ENCODE measurements at places on chromosomes 5 and 9.

DNA sequence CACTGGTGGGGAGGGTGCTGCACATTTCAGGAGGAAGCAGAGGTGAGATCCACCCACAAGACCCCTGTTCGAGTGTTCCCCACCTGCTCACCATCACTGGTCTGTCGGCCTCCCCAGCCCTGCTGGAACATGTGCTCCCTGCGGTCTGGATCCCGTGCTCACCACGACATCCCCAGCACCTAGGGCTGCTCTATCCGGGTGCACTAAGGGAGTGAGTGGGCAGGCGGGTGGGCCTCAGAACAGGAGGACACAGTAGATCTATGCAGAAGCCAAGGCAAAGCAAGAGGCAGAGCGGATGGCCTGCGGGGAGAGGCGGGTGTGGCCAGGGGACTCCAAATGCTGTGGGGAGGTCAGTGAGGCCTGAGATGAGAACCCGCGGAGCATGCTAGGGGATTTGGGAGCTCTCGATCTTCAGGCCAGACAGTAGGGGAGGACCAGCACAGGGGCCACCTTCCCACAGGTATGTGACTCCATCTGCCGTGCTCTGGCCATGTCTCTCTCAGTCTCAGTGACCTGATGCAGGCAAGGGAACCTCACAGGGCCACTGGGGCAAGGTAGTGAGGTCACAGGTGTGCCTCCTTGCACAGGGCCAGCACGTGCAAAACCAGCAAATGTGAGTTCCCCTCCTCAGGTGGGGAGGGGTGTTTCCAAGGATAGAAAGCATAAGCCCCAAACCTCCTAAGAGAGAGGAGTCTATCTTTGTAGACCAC, 134.2 kb downstream of the ZNF354C start:
- DNase-seq = peak; percentile 35

GRCh38 chr5:87081511-87082372, 185.9 kb upstream of the RASA1 start:
- DNase-seq = no peak

- no peak for DNase-seq
Observed at GRCh38 chr9:23941051-23941450, 115.0 kb upstream of the ELAVL2 start.

GRCh38 chr9:17222932-17223331, 88.1 kb downstream of the CNTLN start:
- DNase-seq = no peak

DNA sequence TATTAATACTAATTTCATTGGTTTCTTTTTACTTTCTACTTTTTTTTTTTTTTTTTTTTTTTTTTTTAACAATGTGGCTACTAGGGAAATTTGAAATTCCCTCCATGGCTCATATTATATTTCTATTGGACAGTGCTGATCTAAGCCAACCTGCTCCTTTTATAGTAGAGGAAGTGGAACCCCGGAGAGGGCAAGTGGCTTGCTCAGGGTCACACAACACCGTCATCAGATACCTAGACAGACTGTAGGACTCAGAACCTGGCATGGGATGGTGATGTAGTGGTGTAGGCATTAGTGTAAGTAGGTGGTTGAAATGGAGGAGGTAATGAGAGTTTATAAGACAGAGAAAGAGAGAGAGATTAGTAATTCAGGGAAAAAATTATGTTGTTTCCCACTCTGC, 10.8 kb downstream of the ZNF618 start:
- no peak for DNase-seq

DNA sequence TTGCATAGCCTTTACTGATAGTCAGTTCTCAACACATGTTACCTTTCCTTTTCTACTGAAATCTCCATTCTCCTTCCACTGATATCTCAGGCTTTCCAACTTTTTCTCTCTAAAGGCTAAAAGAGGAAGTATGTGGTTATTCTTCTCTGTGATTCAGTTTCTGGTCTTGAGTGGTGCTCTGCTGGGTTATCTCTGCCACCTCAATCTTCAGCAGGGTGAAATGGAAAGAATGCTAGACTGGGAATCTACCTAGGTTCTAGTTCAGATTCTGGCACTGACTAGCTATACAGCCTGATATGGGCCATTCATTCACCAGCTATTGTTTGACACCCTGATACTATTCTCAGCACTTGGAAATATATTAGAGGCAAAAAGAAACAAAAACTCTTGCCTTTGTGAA, 124.9 kb upstream of the GRIA1 start:
- no peak for DNase-seq

GRCh38 chr9:124741662-124742061, 29.4 kb downstream of the NR6A1 start:
- DNase-seq = no peak

DNA sequence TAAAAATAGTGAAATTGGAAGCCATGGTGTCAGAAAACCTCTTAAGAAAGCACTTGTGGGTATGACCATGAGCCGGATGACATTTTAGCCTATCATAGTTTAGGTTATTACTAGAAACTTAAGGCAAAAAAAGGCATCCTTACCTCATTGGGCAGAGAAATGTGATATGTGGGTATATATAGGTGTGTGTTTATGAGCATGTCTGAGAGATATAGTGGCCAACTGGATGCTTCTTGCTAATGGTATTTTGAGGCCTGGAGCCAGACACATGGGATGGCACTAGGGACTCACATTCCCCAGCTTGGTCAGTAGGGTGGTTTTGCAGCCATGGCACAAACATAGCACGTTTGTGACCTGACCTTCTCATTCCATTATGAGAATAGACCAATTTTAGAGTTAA, 295.6 kb upstream of the MEF2C start:
- DNase-seq = no peak

- DNase-seq = peak; percentile 46
Observed at GRCh38 chr9:85610074-85610860, 131.5 kb downstream of the AGTPBP1 start.

DNA sequence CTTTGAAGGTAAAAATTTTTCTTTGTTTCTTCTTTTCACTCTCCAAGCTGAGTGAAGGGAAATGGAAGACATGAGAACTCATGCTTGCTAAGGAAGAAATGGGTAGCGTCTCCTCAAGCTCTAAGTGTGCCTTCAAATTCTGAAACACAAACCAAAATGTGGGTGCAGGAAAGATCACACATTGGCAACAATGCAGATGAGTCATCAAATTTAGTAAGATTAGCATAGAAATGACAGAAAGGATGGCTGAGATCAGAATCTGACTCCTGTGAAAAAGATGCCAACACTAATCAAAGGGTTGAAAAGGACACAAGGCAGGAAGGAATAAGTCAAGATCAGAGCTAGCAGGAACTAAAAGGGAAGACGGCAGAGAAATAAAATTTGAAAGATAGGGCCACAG, 61.1 kb upstream of the ZNF462 start:
- no peak for DNase-seq

- DNase-seq = no peak
Observed at GRCh38 chr5:34609951-34610441, 46.1 kb upstream of the RAI14 start.

GRCh38 chr5:68060382-68060781, 155.2 kb upstream of the PIK3R1 start:
- no peak for DNase-seq

DNA sequence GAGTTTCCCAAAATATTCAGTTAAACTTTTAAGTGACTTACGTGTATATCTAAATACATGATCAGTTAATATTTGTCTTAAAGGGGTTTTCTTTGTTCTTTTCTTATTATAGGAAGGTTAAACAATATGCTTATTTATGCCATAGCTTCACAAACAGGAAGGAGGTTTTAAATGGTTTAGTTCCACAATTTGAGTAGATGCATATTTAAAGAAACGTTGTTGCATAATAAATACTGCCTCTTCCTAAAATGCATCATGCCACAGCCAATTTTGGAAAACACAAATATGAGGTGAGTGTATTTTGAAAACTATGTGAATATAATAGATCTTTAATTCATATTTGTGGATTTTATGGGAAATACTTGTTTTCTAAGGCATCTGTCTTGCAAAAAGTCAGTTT, 2.5 kb upstream of the ADRB2 start:
- DNase-seq = no peak

DNA sequence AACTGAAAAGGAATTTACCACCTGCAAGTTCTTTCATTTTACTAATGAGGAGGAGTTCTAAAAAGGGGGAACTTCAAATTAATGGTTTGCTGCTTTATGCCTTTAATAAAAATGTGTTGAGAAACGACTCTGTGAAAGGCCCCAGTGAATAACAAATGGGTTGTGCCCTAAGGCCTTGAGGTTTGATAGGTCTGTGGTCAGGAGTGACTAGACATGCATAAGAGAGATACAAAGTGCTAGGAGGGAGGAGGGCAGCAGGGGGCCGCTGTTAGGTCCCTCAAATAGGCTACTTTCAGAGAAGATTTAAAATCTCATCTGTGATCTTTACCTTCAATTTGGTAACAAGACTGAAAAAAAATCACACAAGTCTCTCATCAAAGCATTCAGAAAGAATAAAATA, 58.3 kb downstream of the FAM81B start:
- no peak for DNase-seq

GRCh38 chr9:15353892-15354291, 46.9 kb upstream of the TTC39B start:
- DNase-seq = no peak

GRCh38 chr5:122101636-122102285, 23.7 kb upstream of the LOX start:
- no peak for DNase-seq

GRCh38 chr5:113755516-113755915, 242.0 kb downstream of the YTHDC2 start:
- no peak for DNase-seq

GRCh38 chr5:112863549-112863948, 2.5 kb downstream of the SRP19 start:
- DNase-seq = no peak

DNA sequence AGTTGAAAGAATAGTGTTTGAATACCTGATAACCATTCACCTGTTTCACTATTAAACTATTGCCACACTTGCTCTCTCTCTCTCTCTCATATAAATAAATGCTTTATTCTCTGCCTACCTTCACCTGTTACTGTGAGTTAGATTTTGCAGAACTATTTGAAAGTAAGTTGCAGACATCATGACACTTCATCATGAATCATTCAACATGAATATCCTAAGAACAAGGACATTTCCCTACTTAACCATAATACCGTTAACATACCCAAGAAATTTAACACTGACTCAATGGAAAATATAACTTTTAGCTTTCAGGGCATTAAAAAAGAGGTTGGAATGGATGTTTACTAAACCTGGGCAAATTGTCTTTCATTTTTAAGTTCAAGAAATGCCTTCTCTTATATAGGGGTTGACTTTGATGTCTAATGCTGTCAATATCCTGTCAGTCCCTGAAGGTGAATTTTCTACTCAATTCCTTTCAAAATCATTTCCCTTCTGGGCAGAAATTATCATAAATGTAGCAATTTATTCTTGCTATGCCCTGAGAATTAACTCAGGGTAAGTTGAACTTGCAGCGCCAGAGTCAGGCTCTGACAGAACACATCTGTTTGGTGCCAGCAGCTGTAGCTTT, 582.6 kb upstream of the TLE4 start:
- DNase-seq = no peak

GRCh38 chr5:145585443-145586148, 249.5 kb downstream of the PRELID2 start:
- DNase-seq = no peak

GRCh38 chr5:41368158-41368557, 142.2 kb downstream of the PLCXD3 start:
- DNase-seq = no peak

GRCh38 chr9:135348076-135348787, 131.3 kb upstream of the PPP1R26 start:
- no peak for DNase-seq

DNA sequence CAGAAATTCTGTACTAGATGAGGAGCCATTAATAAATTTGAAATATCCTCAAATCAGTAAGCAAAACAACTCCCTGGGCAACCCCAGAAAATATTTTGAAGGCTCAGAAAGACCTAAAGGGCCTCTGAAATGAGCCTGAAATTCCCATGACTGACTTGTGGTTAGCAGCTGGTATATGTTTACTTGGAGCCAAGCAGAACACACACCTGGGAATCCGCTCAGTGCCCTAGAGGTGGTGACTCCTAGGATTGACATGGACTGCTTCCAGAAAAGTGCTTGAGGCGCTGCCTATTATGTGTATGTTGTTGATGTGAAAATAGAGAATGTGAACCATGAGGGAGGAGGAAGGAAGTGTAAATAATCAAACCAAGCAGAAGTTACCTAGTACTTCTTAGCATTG, 14.7 kb downstream of the RFK start:
- DNase-seq = no peak

DNA sequence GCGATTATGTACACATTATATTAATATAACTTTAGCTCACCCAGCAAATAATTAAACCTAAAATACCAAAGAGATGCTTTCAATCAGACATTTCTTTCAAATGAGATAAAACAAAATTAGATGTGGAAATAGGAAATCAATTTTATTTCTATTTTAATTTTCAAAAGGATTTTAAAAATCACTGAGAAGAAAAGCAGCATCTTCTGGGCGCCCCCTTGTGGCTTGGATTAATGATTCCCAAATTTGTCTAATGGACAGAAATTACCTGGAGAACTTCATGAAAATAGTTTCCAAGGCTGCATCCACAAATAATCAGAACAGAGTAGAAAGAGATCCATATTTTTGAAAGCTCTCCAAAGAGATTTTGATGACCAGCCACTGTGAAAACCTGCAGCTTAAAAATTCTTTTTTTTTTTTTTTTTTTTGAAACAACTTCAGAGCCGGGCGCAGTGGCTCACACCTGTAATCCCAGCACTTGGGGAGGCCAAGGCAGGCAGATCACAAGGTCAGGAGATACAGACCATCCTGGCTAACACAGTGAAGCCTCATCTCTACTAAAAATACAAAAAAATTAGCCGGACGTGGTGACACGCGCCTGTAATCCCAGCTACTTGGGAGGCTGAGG, 50.9 kb upstream of the CEMIP2 start:
- DNase-seq = no peak

GRCh38 chr9:5922192-5922591, 31.5 kb downstream of the MLANA start:
- DNase-seq = no peak

DNA sequence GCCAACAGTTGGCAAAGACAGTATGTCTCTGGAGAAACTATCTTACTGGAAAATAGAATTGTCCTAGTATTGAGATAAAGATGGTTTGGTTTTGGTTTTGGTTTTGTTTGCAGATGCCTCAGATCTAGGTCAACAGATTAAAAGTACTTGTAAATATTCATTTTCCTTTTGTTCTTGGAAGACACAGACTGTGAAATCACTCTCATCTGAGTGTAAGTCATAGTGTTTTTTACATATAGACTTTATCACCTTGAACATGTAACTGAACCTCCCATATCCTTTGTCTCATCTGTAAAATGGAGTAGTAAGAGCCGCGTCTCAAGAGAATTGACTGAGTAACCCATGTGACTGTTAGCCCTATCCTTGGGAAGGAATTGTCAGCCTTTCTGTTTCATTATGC, 34.3 kb downstream of the MAP3K1 start:
- no peak for DNase-seq

GRCh38 chr9:122841501-122841900, 13.1 kb upstream of the PDCL start:
- no peak for DNase-seq

DNA sequence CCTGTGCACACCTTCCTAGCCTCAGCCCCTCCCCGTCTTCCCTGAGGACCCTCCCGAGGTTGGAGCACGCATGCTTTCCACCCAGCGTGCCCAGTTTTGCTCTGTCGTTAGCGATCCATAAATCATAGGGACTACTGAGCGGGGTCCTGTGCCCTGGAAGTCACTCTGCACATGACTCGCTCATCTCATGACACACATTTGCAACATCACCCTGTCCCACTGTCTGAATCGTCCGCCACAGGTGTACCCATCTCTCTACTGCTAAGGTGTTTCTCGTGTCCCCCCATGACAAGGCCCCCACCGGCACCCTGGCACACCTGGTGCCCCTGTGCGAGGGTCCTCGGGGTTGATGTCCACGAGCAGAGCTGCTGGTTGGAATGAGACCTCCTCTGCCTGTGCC, 69.0 kb upstream of the BARHL1 start:
- no peak for DNase-seq

All from right forelimb (tissue), 1 donor.